Thoracic aorta (tissue), 2 donors: ENCODE measurements at places on chromosomes 13 and 19. TPM values are rescaled to one million over a fixed set of nuclear protein-coding genes. Genes with fewer than 3 reads are reported as not detected.

DNA sequence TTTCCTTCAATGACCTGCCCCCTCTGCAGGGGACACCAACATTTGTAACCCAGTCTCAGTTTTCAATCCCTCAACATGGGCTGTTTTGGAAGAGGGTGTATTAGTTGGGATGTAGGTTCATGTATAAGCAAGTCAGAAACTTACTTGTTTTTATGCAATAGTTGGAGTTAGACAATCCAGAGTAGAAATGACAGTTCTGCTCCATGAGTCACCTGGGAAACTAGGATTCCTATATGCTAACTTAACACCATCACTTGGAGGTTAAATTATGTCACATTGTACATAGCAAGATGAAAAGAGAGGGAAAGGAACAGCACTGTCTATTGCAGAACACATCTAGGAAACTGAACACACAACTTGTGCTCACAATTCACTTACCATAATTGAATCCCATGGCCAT, 436.4 kb downstream of the RFC3 start:
- DNase-seq = no peak

- no peak for DNase-seq
Measured at GRCh38 chr13:95156208-95156607, 145.0 kb downstream of the ABCC4 start.

GRCh38 chr13:23965346-23965745, 68.0 kb upstream of the C1QTNF9B start:
- DNase-seq = no peak

DNA sequence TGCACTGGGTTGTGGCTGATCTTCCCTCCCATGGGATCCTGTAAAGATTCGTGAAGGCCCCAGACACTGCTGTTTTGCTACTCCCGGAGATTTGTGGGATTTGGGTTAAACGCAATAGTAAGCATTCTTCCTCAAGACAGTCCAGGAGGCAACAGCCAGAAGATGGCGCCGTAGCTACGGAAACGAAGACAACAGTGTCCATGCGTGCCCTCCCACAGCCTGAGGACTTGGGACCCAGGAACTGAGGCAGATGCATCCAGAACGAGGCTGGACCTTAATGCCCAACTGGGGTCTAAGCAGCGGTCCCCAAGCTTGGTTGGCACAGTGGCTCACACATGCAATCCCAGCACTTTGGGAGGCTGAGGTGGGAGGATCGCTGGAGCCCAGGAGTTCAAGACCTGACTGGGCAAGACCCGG, 57.6 kb upstream of the ZNF507 start:
- peak; percentile 11 for DNase-seq

The RRAS gene
- 82.2 TPM for total RNA-seq

DNA sequence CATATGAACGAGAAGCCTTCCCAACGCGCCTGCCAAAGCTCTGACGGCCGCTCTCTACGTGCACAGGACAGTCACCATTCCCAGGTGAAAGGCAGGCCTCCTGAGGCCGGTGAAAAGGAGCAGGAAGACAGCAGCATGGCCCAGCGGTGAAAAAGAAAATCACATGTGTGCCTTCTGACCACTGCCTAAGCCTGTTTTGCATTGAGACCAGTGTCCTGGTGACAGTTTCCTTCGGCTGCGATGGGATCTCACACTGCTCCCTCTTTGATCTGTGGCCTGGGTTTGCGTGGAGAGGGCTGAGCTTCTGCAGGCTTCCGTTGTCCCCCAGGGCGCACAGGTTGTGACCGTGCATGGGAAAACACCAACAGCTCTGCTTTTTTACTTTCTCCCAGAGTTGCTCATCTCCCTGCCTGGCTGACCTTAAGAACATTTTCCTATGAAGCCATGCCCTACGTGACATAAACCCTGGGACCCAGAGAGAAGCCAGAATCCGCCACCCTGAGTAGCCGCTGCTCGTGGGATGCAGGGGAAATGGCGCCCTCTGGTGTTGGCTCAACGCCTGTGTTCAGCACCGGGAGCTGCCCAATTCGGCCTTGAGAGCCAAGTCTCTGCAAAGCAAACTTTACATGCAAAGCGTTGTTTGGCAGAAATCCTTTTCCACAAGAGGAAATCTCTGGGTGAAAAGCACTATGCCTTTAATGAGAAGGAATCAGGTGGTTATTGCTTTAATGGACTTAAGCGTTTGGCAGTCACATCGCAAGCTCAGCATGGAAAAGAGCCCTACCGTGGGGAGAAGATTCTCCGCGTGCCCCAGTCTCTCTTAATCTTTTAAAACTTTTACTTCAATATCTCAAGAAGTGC, 112.2 kb upstream of the GPR12 start:
- no peak for DNase-seq

DNA sequence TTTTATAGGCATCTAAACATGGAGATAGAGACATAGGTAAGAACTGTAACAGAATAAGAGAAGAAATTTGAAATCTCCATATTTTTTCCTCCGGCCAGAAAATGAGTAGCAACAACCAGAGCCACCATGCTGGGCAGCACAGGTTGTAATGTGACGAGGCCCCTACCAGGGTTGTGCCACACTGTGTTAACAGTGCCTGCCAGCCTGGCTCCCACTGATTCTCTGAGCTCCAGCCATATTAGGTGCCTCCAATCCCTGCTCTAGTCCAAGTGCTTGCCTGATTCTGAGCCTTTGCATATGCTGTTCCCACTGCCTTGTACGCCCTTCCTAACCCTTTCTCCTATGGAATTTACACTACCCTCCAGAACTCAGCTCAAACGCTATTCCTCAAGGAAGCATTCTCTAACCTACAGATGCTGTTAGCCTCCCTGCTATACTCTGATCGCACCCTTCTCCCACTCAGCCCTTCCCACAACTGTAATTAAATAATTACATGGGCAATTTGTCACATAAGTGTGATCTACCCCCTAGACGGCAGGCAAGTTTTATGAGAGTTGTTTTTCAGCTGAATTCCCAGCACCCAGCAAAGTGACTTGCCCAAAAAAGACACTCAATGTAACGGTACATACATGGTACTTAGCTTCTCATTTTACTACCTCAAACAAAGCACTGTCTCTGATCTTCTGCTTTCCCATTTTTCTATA, 37.6 kb upstream of the STARD13 start:
- DNase-seq = no peak

- DNase-seq = no peak
Measured at GRCh38 chr19:51514866-51515481, 13.4 kb upstream of the SIGLEC12 start.

GRCh38 chr13:38202740-38203139, 146.9 kb upstream of the UFM1 start:
- no peak for DNase-seq

The ANGPTL4 gene
- total RNA-seq = 99.1 TPM

GRCh38 chr19:11091703-11092153, 2.5 kb downstream of the LDLR start:
- DNase-seq = peak; percentile 57

The F10 gene
- total RNA-seq = 25.5 TPM

DNA sequence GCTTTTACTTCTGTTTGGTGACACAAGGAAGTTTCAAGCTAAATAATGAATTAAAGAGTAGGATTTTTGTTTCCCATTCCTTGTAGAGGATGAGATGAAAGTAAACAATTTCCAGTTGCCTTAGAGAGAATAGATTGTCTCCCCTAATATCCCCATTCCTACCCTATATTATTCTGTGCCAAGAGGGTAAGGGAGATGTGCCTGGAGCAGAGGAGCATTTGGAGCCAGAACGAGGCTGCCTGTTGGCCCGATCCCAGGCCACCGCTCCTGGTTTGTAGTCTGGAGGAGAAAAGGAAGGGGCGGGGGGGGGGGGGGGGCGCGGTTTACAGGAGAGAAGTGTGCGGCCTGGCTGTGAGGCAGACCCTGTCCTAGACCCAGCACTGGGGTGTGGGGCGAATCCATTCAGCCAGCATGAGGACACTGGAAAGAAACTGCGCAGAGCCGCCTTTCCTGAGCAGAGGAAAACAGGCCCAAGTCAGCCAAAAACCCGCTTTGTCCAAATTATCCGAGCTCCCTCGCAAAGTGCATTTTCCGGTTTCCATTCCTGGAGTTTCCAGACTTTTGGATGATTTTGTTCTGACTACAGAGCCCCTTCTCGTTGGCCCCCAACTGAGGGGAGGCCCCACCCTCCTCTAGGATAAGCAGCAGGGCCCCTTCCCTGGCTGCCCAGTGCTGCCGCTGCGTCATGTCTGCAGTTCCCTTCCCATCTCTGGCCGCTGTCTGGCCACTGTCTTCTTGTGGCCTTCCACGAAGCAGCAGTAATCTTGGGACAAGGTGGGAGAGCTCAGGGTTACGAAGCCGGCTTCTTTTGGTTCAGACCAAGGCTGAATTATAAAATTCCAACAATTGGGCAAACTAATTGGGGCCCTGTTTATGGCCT, 23.0 kb downstream of the NFIX start:
- no peak for DNase-seq

The CYP2A6 gene
- total RNA-seq = not detected

- no peak for DNase-seq
Measured at GRCh38 chr19:49677231-49677900, at the start of gene PRMT1. TSS of gene PRMT1 (plus strand) at chr19:49677271. CDS start at chr19:49677281, 10 bp downstream.

- DNase-seq = no peak
Measured at GRCh38 chr19:6484230-6484629, 2.6 kb upstream of the DENND1C start.

DNA sequence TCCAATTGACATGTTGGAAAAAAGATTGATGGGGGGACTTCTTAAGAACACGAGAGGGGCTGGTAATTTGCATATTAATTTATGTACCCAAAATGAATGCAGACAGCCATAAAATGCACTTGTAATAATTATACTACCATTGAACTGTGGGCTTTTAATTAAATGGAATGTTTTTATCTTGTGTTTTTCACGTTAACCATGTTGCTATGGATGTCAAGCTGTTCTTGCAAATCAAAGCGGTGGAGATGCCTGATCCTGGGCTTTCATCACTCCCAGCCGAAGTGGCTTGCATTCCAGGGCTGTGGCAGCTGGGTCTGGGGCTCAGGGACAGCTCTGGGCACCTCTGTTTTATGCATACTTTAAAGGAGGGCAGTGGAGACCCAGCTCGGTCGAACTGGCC, 179.4 kb upstream of the TMTC4 start:
- no peak for DNase-seq

DNA sequence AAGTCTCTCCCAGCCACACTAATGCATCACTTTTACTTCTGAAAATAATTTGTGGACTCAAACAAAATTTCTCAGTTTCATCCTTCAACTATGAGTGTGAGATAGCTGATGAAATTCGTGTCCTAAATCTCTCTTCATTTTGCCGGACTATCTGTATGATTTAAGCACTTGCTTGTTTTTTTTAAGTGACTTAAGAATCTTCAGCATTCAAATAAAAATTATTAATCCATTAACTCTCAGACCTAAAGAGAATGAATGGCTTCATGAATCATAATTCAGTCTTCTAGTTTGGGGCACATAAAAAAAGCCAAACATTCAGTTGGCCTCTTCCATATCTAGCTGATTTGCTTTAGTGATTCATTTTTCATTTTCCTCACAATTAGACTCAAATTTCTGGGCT, 579.5 kb downstream of the DCT start:
- no peak for DNase-seq

The GPC5 gene
- 3.3 TPM for total RNA-seq

DNA sequence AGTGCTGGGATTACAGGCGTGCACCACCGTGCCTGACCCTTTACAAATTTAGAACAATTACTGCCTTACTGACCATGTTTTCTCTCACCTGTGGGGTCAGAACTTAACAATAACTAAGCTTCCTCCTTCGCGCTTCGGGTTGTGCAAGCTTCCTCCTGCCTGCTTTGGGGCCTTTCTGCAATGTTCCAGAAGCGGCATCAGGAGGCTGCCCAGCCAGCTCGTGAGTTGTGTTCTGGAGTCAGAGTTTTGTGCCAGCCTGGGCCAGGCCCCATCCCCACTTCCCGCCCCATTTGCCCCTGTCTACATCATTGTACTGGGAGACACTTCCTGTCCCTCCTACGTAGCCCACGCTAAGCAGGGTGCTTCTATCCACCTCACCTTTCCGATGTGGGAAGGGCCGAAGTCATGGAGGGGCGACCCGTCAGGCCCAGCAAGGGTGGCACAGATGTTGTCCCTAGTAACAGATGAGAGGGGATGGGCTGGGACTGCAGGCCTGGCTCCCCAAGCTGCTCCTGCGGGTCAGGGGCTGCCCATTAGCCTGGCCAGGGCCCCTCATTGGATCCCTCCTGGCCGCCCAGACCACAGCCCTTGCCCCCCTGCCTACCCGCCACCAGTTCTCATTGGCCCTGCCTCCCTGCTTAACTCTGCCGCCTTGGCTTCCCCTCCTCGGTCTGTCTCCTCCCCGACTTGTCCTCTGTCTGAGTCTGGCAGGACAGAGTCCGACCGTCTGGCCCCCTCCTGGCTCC, 13.4 kb downstream of the UHRF1 start:
- DNase-seq = no peak

- no peak for DNase-seq
Measured at GRCh38 chr13:97948041-97948440, 5.4 kb upstream of the IPO5 start.

The PLEKHA4 gene
- 45.1 TPM for total RNA-seq

DNA sequence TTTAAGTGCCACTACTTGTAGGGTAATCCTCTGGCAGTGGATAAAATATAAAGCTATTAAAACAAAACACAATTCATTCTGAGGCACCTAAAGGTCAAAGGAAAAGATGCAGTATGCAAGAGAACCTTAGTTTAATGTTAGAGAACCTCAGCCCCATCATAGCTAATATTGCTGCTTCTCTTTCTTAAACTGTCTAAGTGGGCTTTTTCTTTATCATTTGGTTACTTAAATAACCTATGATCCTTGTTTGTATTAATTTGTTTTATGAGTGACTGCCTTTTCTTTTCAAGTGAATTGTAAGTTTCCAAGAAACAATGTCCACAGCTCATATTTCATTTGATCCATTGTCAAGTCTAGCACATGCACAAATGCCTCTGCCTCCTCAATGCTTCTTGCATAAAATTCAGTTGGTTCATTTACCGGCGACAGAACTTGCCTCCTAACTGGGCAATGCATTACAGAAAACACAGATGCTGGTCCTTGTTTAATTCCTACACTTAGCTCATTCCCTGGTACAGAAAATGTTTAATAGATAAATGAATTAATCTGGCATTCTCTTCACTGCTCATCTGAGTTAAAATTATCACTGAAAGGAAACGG, 1049.8 kb downstream of the OLFM4 start:
- no peak for DNase-seq

The SPINT2 gene
- total RNA-seq = 218 TPM

DNA sequence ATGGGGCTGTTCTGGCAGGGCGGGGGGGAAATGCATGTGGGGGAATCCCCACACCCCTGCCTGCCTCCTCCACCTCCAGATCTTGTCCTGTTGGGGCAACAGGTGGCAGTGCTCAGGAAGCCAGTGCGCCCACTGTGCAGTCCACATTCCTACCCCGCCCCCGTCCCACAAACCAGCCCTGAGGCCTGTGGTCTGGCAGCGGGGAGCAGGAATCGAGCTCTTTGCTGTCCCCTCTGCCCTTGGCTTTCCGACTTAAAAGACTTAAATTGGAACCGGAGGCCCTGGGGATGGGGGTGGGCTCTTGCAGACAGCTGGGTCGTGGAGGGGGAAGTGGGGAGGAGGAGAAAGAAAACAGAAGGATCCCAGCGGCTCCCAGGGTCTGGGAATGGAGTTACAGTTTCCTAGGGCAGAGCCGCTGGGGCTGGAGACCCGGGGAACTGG, 4.3 kb downstream of the NANOS3 start:
- no peak for DNase-seq
